ENCODE measurements at places on chromosomes 1 and 21.

DNA sequence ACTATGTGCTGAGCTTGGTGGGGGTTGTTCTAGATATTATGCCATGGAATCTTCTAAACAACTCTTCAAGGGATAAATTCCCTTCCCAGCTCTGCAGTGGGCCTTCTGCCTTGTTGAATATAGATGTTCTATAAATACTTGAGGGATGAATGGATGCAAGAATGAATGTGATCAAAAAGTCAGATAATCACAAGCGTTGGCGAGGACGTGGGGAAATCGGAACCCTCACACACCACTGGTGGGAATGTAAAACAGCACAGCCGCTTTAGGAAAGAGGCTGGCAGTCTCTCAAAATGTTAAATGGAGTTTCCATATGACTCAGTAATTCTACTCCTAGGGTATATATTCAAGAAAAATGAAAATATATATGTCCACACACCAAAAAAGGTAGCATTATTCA lies 19.0 kb downstream of the SDC3 start:
- DNase-seq, result no peak

DNA sequence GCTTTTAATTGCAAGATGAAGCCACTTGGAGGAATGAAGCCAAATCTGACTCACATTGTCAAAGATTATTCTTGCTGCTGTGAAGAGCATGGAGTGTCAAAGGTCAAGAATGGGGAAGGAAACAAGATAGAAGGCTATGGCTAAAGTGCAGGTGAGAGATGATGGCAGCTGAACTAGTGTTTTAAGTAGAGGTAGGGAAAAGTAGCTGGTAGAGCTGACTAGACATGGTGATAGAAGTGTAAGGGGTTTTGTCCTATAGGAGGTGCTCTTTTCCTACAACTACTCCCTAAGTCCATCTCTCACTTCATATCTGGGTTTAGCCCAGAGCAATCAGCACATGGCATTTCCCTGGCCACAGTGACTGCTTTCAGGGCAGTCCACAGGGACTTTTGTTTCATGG lies 11.8 kb downstream of the UBE2T start:
- DNase-seq, result no peak

DNA sequence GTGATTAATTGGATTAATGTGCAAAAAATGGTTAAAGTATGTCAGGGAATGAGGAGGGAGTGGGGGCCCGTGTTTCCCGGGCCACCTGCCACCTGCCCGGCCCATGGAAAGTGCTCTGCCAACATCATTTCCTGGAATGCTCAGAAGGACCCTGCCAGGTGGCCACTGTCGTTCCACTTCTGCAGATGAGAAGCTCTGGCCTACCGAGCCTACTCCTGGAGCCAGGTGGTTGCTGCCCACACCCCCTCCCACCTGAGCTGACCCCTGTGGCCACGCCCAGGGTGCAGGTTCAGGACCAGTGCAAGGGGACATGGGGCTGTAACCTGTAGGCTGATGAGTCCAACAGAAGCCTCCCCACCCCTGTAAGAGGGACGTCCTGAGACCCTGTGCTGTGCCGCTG lies 99.7 kb downstream of the PRDM16 start:
- DNase-seq, result no peak

GRCh38 chr1:6426277-6426971 lies 1.8 kb downstream of the ESPN start:
- DNase-seq, result no peak

- DNase-seq, result no peak
These were observed 109.4 kb downstream of the RGS2 start for GRCh38 chr1:192918259-192918658.

- DNase-seq, result no peak
These were observed 40.2 kb downstream of the HSPG2 start for GRCh38 chr1:21896652-21897532.

- DNase-seq, result no peak
These were observed 428.1 kb downstream of the PRDM2 start for GRCh38 chr1:14128096-14128495.

DNA sequence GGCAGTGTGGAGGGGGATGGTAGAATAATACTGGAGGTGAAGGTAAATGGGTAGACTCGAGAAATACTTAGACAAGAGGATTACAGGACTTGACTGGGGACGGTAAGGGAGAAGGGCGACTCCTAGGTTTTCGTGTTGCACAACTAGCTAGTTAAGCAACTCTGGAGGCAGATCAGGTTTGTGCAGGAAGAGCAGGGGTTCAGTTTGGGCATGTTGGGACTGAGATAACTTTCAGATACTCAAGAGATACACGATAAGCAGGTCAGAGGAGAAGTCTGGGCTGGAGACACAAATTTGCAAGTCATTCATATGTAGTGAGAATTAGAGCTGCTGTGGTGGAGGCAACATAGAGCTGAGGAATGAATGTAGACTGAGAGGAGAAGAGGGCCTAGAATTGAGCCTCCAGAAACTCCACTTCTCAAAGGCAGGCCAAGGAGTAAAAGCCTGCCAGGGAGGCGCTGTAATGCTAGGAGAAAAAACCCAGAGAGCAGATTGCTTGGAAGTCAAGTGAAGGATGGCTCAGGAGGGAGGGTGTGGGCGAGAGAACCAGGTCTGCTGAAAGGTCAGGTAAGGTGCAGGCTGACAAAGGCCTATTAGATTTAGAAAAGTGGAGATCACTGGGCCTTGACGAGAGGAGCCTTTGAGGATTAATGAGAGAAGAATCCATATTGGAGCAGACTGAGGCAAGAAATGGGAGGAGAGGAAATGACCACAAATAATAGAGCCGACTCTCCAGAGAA lies 20.8 kb downstream of the MAB21L3 start:
- DNase-seq, result no peak

GRCh38 chr1:199590708-199591107 lies 436.8 kb upstream of the NR5A2 start:
- DNase-seq, result no peak

GRCh38 chr1:210024996-210025395 lies 87.0 kb downstream of the SYT14 start:
- DNase-seq, result no peak

GRCh38 chr1:189205863-189206262 lies 1271.8 kb downstream of the BRINP3 start:
- DNase-seq, result no peak

- DNase-seq, result no peak
These were observed 42.0 kb downstream of the IL23R start for GRCh38 chr1:67208217-67208616.

GRCh38 chr1:169012416-169012815 lies 94.1 kb upstream of the ATP1B1 start:
- DNase-seq, result no peak

- no peak for DNase-seq
These were observed 221.8 kb upstream of the ESRRG start for GRCh38 chr1:216944864-216945510.

- DNase-seq, result no peak
These were observed 645.6 kb upstream of the ADGRL2 start for GRCh38 chr1:81155131-81155530.

GRCh38 chr21:35508139-35508888 lies 459.2 kb upstream of the RUNX1 start:
- DNase-seq, result no peak

GRCh38 chr21:39296891-39297290 lies 16.5 kb downstream of the BRWD1 start:
- DNase-seq, result no peak

- DNase-seq, result no peak
These were observed 65.1 kb upstream of the DPT start for GRCh38 chr1:168794057-168794456.

DNA sequence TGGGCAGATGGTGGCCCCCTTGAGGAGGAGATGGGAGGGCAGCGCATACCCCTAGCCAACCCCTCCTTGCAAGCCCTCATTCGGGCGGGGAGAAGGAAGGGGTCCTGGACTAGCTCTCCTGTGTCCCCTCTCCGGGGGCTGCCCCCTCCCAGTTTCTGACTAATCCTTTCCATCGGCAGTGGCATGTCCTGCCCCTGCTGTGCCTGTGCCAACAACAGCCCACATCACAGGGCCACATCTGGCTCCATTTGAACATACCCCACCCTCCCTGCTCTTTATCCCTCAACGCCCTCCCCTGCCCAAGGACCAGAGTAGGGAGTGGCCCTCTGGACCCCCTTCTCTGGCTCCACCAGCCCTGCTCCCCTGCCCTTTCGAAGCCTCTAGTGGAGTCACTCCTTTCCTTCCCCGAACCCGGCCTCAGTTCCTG lies 11.0 kb upstream of the LMNA start:
- no peak for DNase-seq

DNA sequence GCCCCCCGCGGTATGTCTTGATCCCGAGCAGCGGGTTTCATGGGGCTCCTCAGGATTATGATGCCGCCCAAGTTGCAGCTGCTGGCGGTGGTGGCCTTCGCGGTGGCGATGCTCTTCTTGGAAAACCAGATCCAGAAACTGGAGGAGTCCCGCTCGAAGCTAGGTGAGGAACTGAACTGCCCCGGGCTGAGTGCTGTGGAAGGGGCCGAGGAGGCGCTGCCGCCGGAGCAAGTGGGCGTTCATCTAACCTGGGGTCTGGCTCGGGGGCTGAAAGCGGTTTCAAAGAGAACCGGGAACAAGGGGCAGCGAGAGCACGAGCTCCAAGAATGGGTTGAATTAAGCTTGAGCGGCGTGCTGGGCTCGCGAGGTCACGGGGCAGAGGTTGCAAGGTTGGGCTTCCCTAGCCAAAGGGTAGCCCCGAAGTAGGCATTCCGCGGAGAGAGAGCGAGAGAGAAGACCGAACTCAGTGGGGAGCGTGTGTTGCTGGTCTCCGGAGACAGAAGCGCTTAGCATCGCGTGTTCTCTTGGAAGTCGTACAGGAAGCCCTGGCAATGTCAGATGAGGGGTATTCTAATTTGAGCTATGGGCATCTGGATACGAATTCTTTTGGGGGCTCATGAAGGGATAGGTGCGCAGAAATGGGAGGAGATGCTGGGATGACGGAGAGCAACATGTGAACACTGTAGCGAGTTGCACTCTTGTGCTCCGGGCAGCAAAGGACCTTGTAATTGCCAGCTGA lies 732 bp downstream of the HS2ST1 start:
- peak; percentile 72 for DNase-seq

GRCh38 chr1:101567582-101568189 lies 330.9 kb downstream of the S1PR1 start:
- DNase-seq, result peak; percentile 55

GRCh38 chr1:245677461-245678240 lies 522.9 kb downstream of the KIF26B start:
- DNase-seq, result no peak

DNA sequence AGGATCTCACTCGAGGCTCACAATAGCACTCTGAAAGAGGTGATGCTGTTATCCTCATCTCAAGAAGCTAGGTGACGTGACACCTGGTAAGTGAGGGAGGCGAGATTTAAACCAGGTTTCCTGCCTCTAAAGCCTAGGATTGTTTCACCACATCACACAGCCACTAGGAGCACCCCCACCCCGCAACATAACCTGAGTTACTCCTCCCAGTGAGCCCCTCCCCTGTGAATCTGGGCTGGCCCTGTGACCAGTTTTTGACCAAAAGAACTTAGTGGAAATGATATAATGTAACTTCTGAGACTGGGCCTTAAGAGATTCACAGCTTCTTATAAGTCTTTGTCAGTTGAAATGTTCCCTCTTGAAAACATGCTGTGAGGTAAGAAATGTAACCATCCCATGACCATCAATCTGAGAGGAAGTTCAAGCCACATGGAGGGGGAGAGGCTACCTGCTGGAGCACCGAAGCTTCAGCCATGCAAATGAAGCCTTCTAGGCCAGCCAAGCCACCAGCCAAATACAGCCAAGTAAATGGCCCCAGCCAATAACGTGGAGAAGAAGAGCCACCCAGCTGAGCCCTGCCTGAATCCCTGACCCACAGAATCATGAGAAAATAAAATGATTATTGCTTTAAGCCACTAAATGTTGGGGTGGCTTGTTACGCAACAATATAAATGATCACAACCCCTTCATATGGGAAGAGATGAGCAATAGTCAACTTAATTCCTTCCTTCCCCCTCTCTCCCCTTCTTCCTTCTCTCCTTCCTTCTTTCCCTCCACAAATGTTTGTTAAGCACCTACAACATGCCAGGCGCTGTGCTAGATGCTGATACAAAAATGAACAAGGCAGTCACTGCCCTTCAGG lies 61.0 kb upstream of the FAM20B start:
- DNase-seq, result no peak

DNA sequence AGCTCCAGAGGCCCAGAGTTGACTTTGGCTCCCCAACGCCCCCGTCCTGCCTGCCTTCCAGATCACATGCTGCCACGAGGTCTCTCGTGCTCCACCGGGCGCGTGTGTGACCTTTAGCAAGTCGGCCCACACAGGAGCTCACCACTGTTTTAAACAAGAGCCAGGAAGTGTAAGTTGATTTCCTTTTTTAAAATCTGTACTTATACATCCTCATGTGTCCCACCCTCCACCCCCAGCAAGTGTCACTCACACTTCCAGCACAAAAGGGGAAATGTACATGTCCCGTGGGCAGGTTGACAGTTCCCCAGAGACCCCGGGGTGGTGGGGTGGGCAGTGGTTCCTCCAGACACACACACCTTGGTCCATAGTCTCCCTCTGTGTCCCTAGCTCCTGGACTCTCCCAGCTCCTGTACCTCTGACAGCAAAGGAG lies 84.4 kb downstream of the STUM start:
- peak; percentile 68 for DNase-seq

DNA sequence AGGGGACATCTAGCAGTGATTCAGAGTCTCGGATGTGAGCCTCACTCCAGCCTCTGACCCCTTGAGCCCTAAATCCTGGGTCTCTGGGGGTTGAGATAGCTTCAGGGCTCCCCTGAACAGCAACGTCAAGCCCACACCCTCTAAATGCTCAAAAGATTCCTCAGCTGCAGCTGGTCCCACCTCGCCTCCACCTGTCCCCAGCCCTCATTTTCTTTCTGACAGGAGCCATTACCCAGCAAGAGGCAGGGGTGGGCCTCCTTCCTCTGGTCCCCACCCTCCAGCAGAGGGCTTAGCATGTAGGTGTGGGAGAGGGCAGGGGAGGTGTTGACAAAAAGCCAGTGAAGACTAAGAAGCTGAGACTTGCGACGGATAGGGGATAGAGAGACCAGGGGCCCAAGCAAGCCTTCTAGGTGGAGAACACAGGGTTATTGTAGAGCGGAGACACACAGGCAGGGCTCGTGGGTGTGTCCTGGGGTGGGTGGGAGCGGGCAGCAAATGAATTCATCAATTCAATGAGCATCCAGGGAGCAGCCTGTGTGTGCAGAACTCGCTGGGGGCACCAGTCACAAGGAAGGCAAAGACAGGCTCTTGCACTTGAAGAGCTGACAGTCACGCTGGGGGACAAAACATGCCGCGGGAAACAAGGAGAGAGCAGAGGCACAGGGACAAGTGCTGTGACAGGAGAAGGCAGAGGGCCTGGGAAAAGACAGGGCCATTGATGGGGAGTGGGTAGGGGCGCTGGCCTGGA lies 48.9 kb upstream of the GOLT1A start:
- no peak for DNase-seq

GRCh38 chr1:61869691-61870109 lies 127.4 kb downstream of the PATJ start:
- no peak for DNase-seq
